ENCODE measurements at places on chromosomes 5 and 9. TPM values are rescaled to one million over a fixed set of nuclear protein-coding genes. Genes with fewer than 3 reads are reported as not detected.

The CDK5RAP2 gene
- total RNA-seq = 50.8 TPM

The WDR31 gene
- total RNA-seq = 0.95 TPM

The ADAMTSL1 gene
- total RNA-seq = 18.2 TPM

The NRARP gene
- total RNA-seq = 170 TPM

The ZBTB34 gene
- total RNA-seq = 22.9 TPM

Measured in endothelial cell (in vitro differentiated cells).